ENCODE measurements at places on chromosomes 13 and 19.

GRCh38 chr19:38629568-38629967 is 10.6 kb downstream of the EIF3K start:
- DNase-seq, result no peak

GRCh38 chr13:36115306-36115705 is 15.9 kb downstream of the DCLK1 start:
- no peak for DNase-seq

DNA sequence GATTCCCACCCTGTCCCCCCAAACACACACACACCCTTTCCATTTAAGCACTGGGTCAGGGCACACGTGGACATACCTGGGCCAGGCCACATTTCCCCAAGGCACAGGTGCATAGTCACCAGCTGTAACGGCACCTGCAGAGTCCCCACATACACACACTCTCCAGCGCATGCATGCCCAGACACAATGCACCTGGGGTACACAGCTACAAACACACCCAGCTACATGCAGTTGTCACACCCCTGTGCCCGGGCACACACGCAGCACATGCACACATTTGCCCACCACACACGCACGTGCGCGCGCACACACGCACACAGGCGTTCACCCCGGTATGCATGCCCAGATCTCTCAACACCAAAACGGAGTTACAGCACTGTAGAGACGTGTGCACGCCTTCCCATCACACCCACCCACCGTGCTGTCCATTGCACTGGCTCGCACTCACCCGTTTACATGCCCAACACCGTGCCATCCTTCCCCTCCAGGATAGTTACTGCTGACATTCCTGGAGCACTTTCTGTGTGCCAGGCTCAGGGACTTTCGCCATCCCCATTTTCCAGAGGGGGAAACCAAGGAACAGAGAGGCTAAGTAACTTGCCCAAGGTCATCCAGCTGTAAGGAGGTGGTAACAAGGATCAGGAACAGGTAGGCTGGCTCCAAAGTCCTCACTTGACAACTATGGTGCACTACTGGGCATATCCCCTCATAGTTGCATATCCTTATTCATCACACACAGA is 749 bp upstream of the SHANK1 start:
- DNase-seq, result no peak

- no peak for DNase-seq
Measured at GRCh38 chr19:35613574-35613973, 1.0 kb downstream of the HAUS5 start.

DNA sequence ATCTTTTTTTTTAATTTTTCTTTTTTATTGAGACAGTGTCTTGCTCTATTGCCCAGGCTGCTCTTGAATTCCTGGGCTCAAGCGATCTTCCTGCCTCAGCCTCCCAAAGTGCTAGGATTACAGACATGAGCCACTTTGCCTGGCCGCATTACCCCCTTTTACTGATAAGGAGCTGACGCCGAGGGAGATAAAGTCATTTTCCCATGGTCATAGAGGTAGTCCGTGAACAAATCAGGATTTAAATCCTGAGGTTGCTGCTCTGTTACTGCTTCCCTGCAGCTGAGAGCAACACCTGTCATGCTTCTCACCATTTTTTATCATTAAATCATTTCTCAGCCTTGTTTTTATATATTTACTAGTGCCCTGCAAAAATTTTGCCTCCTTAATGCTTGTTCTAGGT is 7.4 kb downstream of the CYSLTR2 start:
- DNase-seq, result no peak

GRCh38 chr13:43698758-43699157 is 88.0 kb downstream of the ENOX1 start:
- no peak for DNase-seq

DNA sequence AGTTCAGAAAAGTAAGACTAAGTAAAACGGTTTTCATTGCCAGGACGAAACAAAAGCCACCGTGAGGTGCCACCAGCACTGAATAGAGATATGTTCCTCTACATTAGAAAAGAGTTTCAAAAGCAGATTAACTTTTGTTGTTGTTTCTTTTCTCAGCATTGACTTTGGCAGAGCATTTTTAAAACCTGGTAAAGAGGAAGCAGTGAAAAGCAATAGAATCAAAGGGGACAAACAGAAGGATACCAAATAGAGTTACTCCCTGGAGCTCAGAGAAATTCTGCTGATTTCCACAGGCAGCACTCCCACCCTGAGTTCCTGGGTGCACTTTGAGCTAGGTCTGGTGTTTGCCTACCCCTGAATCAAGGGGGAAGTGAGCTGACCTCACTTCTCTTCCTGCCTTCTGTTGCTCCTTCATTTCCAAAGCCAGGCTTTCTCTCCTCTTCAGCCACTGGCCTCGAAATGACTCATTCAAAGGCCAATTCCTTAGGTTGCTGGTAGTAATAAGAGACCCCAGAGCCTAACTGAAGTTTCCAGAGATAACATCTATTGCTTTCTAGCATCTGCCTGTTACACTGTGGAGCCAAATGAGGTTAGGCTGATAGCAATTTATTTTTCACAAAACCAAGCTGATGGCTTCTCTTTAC is 11.3 kb upstream of the ERICH6B start:
- no peak for DNase-seq

GRCh38 chr19:45342911-45343310 is 2.4 kb downstream of the KLC3 start:
- DNase-seq, result no peak

DNA sequence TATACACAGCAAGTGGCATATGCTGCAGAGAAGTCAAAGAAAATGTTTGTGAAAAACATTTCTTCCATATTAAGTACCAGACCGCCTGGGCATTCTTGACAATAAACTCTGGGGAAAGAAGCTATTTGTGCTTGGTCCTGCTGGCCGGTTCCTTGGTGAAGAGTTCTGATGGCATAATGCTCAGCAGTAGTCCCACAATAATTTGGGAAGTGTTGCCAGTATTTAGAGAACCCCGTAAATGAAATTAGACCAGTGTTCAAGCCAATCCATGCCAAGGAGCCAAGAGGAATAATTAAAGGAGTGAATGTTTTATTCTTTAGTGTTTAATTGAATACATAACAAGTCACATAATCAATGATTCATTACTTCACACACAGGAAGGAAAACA is 6.3 kb downstream of the KCTD12 start:
- DNase-seq, result no peak

- no peak for DNase-seq
Measured at GRCh38 chr13:105960326-105960725, 575.1 kb downstream of the EFNB2 start.

- no peak for DNase-seq
Measured at GRCh38 chr19:28471731-28472510, 741.0 kb downstream of the UQCRFS1 start.

DNA sequence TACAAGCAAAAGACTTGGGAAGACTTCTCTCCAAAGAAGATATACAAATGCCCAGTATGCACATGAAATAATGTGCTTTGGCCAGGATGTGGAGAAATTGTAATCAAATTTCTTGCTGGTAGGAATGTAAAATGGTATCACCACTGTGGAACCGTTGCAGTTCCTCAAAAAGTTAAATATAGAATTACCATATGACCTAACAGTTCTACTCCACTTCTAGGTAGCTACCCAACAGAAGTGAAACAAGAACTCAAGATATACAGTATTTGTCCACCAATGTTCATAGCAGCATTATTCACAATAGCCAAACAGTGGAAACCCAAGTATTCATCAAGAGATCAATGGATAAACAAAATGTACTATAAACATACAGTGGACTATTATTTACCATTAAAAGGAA is 95.0 kb upstream of the KLF5 start:
- no peak for DNase-seq

DNA sequence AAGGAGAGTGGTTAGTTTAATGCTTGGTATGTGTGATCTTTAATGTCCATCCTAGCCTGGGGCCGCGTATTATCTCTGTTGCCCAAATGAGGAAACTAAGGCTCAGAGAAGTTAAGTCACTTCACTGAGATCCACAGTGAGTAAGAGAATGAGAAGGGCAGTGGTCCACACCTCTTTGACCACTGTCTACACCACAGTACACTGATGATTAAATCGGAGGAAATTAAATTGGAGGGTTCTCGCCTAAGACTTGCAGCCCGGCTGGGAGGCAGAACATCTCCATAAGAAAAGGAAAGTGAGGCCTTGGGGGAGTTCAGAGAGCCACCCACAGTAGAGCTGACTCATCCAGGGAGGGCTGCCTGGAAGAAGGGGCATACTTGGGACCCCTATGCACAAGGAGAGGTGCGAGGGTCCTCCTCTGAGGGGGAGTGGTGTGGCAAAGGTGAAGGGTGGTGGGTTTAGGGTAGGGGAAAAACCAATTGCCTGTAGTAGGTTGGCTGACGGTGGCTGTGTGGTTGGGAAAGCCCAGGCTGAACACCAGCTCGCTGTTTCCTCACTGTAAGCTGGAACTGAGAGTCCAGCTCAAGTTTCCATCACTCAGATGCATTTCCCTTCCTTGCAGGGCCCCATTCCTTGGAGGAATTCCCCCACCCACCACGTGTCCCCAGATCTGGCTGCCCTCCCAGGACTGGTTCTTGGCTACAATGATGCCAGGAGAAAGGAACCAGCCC is 15.0 kb upstream of the DHRS12 start:
- DNase-seq, result no peak

GRCh38 chr13:70896136-70896535 is 787.9 kb upstream of the KLHL1 start:
- no peak for DNase-seq

DNA sequence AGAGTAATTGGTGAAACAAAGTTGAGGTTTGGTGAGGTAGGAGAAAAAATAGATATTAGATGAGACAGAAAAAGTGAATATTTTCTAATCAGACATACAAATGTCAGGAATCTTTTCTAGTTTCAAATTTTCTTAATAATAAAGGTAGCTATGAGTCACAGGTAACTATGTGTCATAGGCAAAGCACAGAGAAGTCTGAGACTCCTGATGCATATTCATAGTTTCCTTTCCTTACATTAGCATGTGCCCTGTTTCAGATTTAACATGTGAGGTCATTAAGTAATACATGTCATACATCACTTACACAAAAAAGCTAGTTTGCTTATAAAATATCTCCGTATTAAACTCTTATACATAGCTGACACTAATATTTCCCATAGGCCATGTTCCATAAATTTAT is 1141.3 kb upstream of the PCDH20 start:
- no peak for DNase-seq

DNA sequence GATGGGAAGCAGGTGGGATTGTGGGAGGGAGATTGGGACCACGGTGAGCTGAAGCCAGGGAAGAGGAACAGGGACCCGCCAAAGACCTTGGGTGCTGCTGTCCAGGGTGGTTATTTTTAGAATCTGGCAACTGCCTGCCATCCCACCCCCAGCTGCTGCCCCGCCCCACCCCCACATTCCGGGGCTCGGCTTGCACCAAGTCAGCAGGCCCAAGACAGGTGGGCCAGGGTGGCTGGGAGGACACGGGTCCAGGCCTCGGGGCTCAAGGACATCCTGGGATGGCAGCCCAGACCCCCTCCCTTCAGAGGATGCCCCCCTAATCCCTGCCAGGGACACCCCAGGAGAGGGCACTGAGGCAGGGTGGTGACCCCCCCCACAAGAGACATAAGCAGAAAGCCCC is 827 bp downstream of the CKM start:
- DNase-seq, result no peak

DNA sequence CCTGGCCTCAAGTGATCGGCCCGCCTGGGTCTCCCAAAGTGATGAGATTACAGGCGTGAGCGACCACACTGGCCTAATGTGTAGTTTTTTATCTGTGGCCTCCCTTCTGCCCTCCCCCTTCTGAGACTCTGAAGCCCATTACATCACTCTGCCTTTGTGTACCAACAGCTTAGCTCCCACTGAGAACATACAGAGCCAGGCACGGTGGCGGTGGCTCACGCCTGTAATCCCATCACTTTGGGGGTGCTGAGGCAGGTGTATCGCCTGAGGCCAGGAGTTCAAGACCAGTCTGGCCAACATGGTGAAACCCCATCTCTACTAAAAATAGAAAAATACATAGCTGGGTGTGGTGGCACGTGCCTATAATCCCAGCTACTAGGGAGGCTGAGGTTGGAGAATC is 12.6 kb downstream of the NCR1 start:
- DNase-seq, result no peak

GRCh38 chr19:12737835-12738351 is 596 bp downstream of the GET3 start:
- no peak for DNase-seq

GRCh38 chr19:30684613-30685012 is 312.4 kb downstream of the ZNF536 start:
- DNase-seq, result no peak

GRCh38 chr13:63882052-63882451 is 2466.4 kb upstream of the PCDH20 start:
- DNase-seq, result no peak

DNA sequence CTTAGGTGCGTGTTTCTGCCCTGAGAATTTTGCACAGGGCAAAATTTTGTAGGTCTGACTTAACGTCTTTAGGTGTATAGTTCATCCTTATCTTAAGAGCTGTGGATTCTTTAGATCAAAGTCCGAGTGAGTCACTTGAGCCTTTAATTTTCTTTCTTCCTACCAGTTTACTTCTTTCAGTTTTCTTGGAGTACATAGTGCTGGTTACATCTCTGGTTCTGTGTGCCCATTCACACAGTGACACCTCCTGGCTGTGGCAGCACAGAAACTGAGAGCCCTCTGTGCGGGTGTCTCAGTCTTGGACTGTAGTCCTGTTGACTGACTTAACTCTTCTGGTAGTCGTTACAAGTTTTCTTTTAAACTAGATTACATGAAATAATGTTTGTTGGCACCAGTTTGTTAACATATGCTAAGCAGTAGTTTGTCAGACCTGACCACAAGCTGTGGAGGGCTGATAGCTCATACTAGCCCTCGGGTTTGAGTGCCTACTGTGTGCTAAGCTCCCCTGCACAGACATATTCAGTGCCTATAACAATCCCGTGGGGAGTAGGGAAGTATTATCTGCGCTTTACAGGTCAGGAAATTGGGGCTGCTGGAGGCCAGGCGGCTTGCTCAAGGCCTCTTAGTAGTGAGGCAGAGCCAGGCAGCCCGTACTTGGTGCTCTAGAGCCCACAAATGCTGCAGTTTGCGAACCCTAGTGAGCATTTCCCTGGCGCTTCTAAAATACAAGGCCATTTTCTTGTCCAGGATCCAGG is 1.6 kb downstream of the GATAD2A start:
- peak; percentile 22 for DNase-seq

DNA sequence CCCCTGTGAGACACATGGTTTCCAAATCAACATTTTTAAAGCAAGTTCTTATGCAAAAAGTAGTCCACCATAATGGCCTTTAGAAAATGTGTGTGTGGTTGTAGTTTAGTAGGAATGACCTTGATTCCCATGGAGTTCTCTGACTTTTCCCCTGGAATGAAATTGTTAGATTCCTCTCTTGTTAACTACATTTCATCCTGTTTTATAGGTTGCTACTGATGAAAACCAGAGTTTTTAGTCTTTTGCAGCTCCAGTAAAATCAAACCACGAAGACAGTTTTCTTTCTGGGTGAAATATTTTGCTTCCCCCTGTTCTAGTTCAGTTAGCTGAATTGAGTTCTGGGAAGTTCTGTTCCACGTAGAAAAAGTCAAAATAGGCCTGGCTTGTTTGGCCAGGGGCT is 107.7 kb downstream of the RAB20 start:
- no peak for DNase-seq

Data from stimulated activated CD4-positive, alpha-beta T cell treated with anti-CD3 and anti-CD28 coated beads, Interleukin-15, amount 100 ng/mL, for 1 hour (primary cell).